ENCODE measurements at places on chromosomes 1 and 21.

- no peak for DNase-seq
Measured at GRCh38 chr1:172544481-172545104, 11.6 kb downstream of the SUCO start.

- no peak for DNase-seq
Measured at GRCh38 chr1:211359876-211360275, 33.2 kb downstream of the TRAF5 start.

DNA sequence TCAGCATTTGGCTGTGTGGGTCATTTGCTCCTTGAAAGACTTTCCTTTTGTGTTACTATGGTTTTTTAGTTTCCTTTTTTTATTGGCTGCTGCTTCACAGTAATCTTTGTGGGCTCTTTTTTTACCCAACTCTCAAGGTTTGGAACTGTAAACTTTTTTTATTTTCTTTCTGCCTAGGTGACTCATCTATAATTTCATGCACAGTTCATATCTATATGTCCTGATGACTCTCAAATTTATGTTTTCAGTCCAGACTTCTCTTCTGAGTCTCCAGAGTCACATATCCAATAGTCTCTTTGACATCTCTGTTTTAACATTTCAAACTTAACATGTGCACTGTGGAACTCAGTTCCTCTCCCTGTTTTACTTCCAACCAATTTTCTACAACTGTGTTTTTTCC lies 83.4 kb downstream of the ATF6 start:
- no peak for DNase-seq

DNA sequence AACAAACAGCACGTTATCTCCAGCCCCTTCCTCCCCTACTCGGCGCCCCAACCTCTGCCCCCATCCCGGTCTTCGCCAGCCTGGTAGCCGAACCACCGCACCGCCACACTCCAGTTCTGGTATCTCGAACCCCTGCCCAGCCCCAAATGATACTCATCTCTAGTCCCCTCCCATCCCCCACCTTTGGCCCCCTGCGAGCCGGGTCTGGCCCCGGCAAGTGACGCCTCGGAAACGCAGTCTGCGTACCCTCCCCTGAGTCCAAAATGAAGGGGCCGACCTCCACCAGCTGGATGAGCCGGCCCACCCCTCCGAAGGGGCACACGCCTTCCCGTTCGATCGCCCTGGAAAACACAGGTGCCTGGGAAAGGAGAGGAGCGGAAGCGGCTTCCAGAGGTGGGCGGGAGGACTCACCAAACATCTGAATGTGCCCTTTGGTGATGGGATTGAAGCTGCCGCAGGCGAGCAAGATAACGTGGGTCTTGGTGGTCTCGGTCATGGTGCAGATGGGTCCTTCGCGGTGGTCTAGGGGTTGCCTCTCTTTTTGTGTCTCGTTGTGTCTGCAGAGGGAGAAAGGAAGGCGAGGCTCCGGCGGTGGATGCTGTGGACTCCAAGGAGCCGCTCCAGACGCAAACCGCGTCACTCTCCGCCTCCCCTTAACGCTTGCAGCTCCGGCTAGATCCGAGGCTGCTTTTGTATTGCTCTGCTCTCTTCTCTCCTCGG lies at the start of gene NMNAT2:
TSS of gene NMNAT2 (minus strand) at position 609 of the 720 bp plus-strand sequence. CDS start at position 496, 113 bp downstream.
- DNase-seq: peak; percentile 50

DNA sequence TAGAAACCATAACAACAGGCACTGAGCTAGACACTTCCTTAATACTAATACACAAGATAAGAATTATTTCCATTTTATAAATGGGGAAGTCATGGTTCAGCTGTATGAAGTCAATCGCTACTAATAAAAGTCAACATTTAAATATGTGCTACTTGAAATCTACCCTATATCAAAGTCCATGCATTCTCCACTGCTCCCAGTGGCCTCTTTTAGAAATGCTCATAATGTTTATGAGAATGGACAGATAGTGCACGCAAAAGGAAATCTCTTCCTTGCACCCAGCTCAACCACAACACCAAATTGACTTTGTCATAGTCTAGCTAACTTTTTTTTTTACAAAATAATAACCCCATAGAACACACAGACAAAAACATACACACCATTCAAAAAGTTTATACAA lies 281.7 kb upstream of the CXADR start:
- DNase-seq: no peak

DNA sequence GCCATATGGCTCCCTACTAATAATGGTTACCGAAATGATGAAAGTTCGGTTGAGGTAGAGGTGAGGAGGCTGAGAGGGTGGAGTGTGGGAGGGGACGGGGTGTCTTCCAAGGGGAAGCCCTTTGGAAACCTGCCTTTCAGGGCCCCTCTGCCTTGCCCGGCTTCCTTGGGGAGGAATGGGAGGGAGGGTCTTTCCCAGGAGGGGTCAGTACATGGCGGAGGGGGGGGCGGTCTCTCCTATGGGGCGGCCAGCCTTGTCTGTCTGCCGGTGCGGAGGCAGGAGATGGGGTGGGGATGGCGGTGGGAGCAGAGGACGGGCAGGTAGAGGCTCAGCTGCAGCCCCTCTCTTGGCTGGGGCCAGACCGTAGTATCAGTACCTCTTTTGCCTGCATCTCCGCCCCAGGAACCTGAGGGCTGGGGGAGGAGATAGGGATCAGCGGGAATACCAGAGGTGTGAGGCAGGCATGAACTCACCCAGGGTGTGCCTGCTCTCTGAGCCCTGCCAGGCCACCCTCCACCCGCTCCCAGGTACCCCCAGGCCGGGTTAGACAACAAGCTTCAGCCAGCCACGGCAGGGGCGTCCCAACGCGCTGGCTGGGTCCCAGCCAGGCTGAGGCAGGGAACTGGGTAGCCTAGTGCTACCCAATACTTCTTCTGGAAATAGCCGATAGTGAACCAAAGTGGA lies 79.4 kb upstream of the POU3F1 start:
- DNase-seq: no peak

GRCh38 chr1:15341634-15342407 lies 67.9 kb upstream of the EFHD2 start:
- DNase-seq: peak; percentile 77

- no peak for DNase-seq
Measured at GRCh38 chr21:26933448-26933847, 33.4 kb downstream of the ADAMTS5 start.

- DNase-seq: no peak
Measured at GRCh38 chr1:21162740-21163464, 13.8 kb downstream of the EIF4G3 start.
